ENCODE measurements at places on chromosomes 12 and 14. TPM values are rescaled to one million over a fixed set of nuclear protein-coding genes. Genes with fewer than 3 reads are reported as not detected.

- DNase-seq: no peak
Observed at GRCh38 chr12:112234303-112234702, 108.9 kb downstream of the TRAFD1 start.

The KLRC3 gene
- not detected for polyA plus RNA-seq

DNA sequence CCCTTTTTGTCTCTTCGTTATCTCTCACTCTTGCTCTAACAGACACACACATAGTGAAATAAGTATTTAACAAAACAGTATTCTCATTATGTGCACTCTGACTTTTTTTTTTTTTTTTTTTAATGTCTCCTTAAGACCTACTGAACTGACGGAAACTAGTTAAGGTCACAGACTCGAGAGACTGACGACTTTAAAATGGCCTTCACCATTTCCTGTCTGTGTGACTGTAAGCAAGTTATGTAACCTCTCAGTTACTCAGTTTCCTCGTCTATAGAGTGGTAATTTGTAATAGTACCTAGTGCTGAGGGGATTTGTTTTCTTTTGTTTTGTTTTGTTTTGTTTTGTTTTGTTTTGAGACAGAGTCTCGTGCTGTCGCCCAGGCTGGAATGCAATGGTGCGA is 284.8 kb downstream of the FBXL14 start:
- DNase-seq: peak; percentile 47

DNA sequence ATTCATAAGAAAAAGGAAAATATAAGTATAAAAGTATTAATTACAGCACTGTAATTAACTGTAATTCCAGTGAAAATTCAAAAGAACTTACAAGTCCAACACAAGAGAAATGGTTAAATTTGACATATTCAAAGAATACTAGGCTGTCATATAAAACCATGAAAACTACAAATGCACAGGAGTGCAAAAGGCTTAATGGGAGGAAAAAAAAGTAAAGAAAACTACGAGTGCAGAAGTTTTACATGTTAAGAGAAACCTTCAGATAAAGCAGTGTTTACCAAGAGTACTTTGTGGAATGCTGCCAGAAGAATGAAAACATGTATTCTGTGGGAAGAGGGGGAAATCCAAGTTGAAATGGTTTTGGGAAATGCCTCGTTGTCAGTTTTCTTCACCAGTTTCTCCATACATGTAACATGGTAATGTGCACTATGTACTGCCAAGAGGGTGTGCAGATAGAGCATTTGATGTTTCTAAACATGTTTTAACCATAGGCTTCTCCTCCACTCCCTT is 9.1 kb downstream of the HEATR5A start:
- DNase-seq: no peak

DNA sequence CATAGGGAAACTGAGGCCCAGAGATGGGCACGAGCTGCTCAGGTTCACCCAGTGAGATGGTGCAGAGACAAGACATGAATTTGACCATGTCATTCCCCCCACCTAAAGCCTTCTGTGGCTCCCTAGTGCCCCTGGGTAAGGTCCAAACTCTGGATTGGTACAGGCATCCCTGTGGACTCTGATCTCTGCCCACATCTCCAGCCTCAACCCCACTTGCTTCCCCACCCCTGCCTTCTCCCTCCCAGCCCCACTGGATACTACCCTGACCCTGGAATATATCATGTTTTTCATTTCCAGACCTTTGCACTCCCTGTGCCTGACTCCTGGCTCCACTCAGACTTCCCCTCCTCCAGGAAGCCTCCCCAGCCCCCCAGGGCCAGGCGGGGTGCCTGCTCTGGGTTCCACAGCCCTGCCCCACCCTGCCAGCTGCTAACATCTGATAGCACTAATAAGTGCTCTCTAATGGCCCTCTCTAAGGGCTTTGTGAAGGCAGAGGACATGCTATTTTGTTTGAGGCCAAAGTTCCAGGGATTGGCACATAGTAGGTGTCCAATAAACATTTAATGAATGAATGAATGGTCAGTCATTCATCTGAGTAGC is 1.1 kb upstream of the SDSL start:
- DNase-seq: no peak

The SIX6 gene
- not detected for polyA plus RNA-seq

The NID2 gene
- polyA plus RNA-seq: 0.35 TPM

Data from CD4-positive, CD25-positive, alpha-beta regulatory T cell (primary cell).